WERI-Rb-1 (cell line): ENCODE measurements at places on chromosomes 12 and 14.

DNA sequence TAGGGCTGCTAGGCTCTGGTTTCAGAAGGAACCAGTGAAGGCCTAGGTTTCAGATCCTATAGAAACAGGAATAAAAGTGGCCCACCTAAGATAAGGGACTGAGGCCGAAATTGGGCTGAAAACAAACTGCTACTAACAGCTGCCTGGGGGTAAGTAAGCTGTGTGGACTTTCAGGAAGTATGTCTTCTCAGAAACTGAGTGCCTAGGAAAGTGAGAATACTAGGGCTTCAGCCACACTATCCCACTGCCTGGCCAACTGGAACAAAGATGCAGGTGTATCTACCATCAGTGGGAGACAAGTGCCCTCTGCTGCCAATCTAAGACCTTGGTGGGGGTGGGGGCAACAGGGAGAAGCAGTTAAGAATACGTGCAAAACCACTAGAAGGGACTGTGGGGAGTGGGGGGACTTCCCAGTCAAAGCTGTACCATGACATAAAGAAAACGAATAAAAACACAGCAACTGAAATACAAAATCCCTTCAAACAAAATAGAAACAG lies 82.5 kb downstream of the MED13L start:
- DNase-seq: no peak

- DNase-seq: peak; percentile 69
Measured at GRCh38 chr12:31589904-31590641, 863 bp downstream of the DENND5B start.

DNA sequence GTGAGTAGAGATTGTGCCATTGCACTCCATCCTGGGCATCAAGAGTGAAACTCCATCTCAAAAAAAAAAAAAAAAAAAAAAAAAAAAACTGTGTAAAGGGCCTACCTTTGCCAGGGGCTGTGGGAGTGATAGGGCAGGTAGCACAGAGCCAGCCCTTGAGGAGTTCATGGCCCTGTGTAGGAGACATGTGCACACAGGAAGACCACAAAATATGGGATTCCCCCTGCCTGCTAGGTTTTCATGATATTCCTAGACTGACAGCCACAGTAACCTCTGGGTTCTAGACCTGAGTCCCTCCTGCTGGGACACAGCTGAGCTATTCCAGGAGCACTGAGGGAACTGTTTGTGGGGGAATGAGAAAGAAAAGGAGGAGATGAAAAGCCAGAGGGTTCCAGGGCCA lies 8.3 kb upstream of the SPTSSA start:
- no peak for DNase-seq

DNA sequence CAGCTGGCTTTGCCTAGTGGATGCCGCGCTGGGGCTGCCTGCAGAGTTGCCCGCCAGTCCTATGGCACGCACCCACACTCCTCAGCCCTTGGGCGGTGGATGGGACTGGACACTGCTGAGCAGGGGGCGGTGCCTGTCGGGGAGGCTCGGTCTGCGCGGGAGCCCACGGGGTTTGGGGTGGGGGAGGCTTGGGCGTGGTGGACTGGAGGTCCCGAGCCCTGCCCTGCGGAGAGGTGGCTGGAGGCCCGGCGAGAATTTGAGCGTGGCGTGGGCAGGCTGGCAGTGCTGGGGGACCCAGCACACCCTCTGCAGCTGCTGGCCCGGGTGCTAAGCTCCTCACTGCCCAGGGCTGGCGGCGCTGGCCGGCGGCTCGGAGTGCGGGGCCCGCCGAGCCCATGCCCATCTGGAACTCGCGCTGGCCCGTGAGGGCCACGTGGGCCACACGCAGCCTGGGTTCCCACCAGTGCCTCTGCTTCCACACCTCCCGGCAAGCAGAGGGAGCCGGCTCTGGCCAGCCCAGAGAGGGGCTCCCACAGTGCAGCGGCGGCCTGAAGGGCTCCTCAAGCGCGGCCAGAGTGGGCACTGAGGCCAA lies 68.1 kb downstream of the ETNK1 start:
- DNase-seq: no peak

DNA sequence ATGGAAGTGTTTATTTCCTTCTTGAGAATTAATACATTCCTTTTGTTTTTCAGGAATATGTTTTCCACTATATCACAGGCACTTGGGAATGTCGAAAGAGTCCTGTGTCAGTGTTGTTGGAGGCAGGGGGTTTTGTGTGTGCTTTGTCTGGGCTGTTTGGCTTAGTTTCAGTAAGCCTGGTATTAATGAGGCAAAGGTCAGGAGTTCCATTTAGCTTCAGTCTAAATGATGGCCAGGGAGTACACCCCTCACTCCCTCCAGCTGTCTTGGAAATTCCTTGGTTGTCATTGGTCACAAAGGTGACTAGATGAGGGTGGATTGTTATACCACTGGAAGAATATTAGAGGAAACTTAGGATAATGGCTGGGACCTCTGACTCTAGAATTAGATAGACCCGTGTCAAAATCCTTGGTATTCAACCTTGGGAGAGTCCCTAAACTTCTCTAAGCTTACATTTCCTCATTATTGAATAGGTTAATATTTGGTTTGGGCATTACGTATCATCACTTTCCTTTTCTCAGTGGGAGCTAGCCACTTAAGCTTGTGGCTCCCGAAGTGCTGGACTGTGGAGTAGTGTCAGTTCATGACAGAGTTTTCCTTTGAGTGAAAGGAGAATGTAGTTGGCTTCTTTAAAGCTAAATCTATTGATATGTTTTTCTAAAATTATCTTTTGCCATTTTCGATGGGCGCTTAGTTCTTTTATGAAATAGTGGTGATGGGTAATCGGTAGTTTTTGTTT lies 5.2 kb downstream of the FRS2 start:
- peak; percentile 43 for DNase-seq

- DNase-seq: no peak
Measured at GRCh38 chr12:90076851-90077319, 368.2 kb upstream of the ATP2B1 start.

- DNase-seq: no peak
Measured at GRCh38 chr14:21308132-21308478, 28.2 kb downstream of the RPGRIP1 start.

DNA sequence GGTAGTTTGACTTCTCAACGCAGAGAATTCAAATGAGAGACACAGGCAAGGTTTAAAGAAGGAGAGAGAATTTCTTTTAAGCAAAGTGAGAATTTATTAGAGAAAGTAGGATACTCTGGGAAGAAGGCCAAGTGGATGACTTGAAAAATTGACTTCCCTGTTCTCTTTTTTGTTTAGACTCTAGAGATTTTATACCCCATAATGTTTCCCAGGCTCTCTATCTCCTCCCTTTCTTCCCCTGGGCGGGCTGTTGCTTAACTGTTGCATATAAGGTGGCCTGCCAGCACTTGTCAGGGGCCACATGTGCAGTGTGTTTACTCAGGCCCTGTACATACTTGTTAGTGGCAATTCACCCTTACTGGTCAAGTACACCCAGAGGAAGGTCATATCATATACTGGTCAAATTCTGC lies 403.7 kb downstream of the SLC6A15 start:
- no peak for DNase-seq

GRCh38 chr12:95762123-95762785 lies 28.3 kb downstream of the NTN4 start:
- DNase-seq: no peak

DNA sequence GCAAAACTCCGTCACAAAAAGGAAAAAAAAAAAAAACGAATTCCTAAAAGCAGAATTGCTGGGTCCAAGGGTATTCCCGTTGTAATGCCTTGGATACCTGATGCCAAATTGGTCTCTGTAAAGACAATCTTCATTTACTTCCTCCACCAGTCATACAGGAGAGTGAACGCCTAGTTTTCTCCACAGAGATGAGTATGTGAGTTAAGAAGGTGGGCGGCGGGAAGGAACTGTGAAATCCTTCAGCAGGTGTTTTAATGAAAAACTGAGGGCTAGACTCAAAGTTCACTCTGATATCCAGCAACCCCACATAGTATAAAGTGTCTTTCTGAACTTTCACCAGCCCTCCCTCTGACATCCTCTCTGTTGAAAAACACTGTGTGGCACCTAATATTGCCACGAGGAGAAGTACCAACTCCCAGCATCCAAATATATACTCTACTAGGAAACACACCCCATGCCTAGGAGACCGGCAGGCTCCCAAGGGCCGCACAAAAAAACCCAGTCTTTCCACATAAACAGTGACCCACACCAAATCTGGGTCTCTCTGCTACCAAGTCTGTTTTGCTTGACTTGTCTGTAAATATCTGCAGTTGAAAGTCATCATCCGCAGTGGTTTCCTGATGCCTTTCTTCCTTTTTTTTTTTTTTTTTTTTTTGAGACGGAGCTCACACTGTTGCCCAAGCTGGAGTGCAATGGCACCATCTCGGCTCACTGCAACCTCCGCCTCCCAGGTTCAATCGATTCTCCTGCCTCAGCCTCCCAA lies 30.3 kb upstream of the FOXN3 start:
- DNase-seq: no peak

DNA sequence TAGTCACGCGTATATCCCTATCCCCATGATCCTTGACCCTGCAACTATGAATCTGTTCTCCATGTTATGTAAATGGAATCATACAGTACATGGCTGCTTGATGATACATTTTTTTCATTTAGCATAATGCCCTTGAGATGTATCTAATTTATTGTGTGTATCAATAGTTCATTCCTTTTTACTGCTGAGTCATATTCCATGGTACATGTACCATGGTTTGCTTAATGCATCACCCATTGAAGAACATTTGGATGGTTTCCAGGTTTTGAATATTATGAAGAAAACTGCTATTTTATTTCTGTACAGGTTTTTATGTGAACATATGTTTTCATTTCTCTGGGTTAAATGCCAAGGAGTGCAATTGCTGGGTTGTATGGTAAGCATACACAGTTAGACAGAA lies 4.0 kb upstream of the RNASE10 start:
- no peak for DNase-seq

DNA sequence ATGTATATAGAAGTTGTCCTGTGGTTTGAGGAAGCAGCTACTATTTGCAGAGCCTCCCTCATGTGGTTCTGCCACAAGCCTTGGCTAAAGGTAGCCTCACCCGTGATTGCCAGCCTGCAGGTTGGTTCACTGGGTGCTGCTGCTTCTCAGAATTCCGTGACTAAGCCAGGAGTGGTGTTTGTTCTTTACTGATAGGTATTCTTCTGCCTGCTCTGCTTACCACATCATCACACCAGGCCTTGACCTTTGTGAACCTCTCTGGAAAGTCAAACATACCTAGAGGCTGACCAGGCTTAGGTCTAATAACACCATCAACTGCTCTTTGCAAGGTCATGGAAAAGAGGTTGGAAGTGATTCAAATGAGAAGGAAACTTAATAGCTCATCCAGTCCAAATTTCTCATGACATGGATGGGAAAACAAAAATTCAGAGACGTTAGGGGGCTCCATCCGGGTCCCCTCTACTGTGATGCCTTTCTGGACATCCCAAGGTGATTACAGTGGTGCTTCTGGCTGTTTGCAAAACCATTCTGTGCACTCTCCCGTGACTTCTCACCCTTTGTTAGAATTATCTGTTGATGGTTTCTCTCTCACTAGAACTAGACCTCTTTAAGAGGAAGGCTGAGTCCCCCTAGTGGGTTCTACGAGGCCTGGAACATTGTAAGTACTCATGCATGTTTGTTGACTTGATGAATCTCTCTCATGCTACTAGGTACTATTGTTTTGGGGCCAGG lies 8.5 kb upstream of the SOCS2 start:
- DNase-seq: no peak

- DNase-seq: no peak
Measured at GRCh38 chr12:26032719-26033241, 74.3 kb downstream of the RASSF8 start.

- no peak for DNase-seq
Measured at GRCh38 chr12:21502872-21503271, 1.3 kb downstream of the GOLT1B start.

DNA sequence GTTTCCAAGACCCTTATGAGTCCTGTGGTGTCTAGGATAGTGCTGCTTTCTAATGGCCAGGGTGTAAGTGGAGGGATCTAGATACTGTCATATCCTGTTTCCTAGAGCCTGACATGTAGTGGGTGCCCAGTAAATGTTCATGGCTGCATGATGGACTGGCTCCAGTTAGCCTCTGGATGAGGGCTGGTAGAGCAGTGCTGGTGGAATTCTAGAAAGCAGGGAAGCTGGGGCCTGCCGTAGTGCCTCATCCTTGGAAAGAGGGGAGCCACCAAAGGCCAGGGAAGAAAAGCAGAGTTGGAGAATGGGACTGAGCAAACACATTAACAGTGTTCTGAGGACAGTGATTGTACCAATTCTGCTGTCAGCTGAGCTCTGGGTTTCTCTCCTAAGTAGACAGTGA lies 637 bp downstream of the GZMB start:
- DNase-seq: no peak

DNA sequence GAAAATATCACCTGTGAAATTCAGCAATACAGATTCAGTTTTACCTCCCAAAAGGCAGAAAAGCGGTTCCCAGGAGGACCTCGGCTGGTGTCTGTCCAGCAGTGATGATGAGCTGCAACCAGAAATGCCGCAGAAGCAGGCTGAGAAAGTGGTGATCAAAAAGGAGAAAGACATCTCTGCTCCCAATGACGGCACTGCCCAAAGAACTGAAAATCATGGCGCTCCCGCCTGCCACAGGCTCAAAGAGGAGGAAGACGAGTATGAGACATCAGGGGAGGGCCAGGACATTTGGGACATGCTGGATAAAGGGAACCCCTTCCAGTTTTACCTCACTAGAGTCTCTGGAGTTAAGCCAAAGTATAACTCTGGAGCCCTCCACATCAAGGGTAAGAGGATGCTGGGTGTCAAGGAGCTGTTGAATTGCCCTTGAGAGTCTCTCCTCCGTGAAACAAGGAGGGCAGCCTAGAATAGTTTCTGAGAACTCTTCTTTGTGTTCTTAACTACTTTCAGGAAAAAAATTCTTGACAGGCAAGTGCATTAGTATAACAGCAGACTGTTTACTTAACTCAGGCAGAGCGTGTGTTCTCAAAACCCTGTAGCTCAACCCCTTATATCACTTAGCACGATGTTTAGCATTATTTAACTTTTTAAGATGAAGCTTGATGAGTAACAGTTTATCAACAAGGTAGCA lies 7.7 kb downstream of the TDP1 start:
- DNase-seq: no peak

DNA sequence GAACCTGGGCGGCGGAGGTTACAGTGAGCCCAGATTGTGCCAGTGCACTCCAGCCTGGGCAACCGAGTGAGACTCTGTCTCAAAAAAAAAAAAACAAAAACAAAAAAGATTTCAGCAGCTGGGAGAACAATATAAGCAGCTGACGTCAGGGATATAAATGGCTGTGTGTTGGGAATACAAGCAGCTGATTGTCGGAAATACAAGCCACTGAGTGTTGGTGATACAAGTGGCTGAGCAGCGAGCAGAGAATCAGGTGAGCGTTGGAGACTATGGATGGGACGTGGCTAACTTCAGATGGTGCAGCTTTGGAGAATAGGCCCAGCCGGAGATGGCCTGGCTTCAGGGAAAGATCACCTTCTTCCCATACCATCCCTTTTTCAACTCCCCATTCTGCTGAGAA lies 32.0 kb downstream of the PSEN1 start:
- DNase-seq: no peak

DNA sequence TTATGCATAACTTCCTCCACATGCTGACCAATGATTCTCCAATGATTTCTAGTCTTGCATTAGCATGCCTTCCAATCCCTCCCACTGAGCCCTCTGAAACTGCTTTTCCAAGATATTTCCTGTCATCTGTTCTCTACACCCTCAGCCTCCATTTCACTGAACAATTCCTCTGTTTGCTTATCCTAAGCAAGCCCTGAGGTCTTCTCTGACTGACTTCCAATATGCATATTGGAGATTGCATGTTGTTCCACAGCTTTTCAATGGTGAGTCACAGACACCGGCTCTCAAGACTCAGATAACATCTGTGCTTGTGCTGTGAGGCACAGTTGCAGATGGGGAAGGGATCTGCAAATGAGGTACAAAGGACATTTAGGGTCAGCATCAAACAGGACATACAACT lies 141.0 kb downstream of the SLC16A7 start:
- DNase-seq: peak; percentile 19

GRCh38 chr14:102418853-102419240 lies 56.1 kb downstream of the TECPR2 start:
- DNase-seq: no peak
